Stimulated activated CD4-positive, alpha-beta T cell treated with anti-CD3 and anti-CD28 coated beads, Interleukin-15, amount 100 ng/mL, for 1 hour (primary cell): ENCODE measurements at places on chromosomes 12 and 14.

DNA sequence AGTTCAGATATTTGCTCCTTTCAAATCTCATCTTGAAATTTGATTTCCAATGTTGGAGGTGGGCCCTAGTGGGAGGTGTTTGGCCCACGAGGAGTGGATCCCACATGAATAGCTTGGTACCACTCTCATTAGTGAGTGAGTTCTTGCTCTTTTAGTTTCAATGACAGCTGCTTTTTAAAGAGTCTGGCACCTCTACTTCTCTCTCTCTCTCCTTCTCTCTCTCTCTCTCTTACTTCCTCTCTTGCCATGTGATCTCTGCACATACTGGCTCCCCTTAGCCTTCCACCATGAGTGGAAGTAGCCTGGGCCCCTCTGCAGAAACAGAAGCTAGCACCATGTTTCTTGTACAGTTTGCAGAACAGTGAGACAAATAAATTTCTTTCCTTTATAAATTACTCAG is 25.1 kb downstream of the GPR65 start:
- DNase-seq = no peak

GRCh38 chr12:14362352-14362751 is 3.1 kb upstream of the ATF7IP start:
- DNase-seq = no peak

DNA sequence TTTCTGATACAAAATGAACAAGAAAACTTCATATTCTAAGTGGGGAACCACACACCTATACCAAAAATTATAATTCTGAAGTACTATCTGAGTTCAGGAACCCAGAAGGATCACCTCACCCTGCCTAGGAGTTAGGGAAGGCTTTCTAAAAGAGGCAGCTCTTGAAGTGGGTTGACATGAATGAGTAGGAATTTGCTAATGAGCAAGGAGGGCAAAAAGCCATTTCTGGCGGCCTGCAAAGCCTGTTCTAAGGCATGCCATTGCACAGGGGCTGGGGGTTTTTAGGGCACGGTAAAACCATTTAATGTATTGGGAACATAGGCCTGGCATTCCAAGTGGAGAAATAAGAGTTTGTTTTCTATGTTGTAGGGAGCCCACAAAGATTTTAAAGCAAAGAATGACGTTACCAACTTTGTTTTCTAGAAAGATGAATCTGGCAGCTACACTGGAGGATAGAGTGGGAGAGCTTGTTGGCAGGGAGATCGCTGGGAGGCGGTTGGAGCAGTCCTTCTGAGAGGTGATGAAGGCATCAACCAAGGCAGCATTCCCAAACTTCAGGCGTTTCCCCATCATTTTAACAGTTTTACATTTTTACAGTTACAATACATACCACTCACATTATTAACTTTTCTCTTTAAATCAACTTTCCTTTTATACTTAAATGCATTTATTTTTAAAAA is 14.1 kb downstream of the IFT43 start:
- no peak for DNase-seq

DNA sequence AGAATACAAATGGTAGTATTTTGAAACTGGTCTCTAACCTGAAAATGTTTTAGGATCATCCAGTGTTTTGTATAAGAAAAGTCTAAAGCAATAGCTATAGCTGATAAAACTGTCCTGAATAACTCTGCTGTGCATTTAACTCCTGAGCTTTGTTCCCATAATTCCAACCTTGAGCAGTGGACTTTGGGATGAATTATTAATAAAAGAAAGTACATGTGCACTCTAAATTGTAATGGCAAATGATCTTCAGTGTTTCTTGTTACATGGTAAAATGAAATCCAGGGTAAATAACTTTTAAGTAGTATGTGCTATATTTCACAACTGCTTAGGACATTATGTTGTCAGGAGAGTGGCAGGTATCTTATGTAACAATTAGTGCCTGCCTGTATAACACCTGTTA is 345.6 kb downstream of the SLC16A7 start:
- no peak for DNase-seq

DNA sequence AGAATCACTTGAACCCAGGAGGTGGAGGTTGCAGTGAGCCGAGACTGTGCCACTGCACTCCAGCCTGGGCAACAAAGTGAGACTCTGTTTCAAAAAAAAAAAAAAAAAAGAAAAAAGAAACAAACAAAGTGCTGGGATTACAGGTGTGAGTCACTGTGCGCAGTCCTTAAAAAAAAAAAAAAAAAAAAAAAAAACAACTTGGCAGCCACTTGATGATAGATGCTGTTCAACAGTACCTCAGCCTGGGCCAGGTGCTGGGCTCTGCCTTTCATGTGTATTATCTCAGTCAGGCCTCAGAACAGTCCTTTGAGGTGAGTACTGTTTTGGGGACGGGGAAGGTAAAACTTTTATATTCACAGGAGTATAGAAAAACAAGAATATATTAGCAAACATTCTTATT is 9.6 kb downstream of the ACADS start:
- DNase-seq = no peak

- peak; percentile 82 for DNase-seq
These were observed at the start of gene UBC for GRCh38 chr12:124914392-124915238. TSS of gene UBC (minus strand) at chr12:124914650. CDS start at chr12:124913771, 879 bp downstream.

DNA sequence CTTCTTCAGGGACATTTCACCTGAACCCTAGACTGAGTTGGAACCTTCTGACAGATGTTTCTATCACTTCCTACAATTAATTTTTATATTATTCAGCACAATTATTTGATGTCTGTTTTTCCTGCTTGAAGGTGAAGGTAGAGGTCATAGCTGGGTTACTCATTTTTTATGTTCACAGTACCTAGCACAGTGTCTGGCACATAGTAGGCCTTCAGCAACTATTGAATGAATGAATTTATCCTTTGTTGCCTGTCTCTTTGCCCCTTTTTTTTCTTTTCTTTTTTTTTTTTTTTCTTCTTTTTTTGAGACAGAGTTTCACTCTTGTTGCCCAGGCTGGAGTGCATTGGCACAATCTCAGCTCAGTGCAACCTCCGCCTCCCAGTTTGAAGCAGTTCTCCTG is 29.5 kb upstream of the FAM177A1 start:
- no peak for DNase-seq

- no peak for DNase-seq
These were observed 47.6 kb upstream of the BDKRB2 start for GRCh38 chr14:96156804-96157760.

GRCh38 chr14:92511453-92512238 is 1.9 kb upstream of the RIN3 start:
- no peak for DNase-seq

DNA sequence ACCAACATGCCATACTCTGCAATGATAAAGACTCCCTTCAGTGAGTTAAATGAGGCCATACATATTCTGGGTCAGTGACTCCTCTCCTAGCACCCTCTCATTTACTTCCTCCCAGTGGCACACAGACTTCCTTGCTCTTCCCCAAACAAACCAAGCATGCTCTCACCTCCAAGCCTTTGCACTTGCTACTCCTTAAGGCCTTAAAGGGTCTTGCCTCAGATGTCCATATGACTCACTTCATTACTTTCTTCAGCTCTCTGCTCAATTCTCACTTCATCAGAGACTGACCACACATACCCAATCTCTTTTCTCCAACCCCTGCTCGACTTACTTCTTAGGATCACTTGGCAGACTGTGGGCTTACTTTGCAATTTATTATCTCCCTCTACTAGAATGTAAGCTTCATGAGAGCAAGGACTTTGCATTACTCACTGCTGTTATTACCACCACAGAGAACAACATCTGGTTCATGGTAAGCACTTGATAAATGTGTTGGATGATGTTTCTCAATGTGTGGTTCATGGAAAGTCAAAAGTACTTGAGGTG is 22.8 kb downstream of the DDX24 start:
- no peak for DNase-seq

GRCh38 chr12:15356951-15357364 is 34.6 kb downstream of the PTPRO start:
- no peak for DNase-seq

DNA sequence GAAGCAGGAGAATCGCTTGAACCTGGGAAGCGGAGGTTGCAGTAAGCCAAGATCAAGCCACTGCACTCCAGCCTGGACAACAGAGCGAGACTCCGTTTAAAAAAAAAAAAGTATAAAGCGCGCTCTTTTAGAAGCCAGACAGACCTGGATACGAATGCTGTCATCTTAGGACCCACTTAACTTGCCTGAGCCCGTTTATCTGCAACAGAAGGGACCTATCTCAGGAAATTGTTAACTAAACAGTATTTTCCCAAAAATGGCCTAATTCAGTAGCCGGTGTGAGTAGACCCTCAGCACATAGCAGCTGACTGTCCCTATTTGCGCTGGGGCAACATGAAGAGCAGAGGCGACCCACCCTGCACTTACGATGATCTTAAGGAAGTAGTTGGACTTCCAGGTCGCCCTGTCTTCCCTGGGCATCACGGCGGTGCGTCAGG is 529 bp downstream of the RPLP0 start:
- no peak for DNase-seq

GRCh38 chr12:13119826-13120225 is 16.4 kb upstream of the GSG1 start:
- no peak for DNase-seq

- no peak for DNase-seq
These were observed 4.2 kb downstream of the ATP2B1 start for GRCh38 chr12:89704457-89704856.

- no peak for DNase-seq
These were observed 48.4 kb downstream of the GCH1 start for GRCh38 chr14:54854181-54854580.

GRCh38 chr14:23695664-23695999 is 59.5 kb downstream of the DHRS2 start:
- no peak for DNase-seq

DNA sequence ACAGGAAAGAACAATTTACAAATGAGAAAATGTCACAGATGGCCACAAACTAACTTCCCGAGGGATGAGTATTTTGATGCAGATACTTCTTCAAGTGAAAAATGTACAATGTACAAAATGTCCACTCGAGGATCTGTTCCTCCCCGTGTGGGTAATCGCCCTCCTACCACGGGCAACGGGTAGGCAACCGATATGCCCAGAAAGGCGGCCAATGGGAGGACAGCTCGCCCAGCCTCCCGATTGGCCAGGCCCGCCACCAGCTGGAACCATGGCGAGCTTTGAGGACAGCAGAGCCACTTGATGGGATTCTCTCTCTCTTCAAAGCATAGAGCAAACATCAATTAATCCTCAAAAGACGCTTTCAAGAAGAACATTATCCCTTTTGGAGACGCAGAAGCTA is 42.3 kb downstream of the DPF3 start:
- DNase-seq = no peak
